NCI-H1436 treated with DMSO at 0.1 percent for 48 hours (cell line): ENCODE measurements at places on chromosomes 1 and 21.

GRCh38 chr1:10673109-10673711 is 123.2 kb downstream of the CASZ1 start:
- DNase-seq = no peak

- DNase-seq = no peak
These were observed 21.5 kb upstream of the RCAN3 start for GRCh38 chr1:24481101-24481500.

- no peak for DNase-seq
These were observed 110.4 kb upstream of the MAGI3 start for GRCh38 chr1:113279776-113280391.

DNA sequence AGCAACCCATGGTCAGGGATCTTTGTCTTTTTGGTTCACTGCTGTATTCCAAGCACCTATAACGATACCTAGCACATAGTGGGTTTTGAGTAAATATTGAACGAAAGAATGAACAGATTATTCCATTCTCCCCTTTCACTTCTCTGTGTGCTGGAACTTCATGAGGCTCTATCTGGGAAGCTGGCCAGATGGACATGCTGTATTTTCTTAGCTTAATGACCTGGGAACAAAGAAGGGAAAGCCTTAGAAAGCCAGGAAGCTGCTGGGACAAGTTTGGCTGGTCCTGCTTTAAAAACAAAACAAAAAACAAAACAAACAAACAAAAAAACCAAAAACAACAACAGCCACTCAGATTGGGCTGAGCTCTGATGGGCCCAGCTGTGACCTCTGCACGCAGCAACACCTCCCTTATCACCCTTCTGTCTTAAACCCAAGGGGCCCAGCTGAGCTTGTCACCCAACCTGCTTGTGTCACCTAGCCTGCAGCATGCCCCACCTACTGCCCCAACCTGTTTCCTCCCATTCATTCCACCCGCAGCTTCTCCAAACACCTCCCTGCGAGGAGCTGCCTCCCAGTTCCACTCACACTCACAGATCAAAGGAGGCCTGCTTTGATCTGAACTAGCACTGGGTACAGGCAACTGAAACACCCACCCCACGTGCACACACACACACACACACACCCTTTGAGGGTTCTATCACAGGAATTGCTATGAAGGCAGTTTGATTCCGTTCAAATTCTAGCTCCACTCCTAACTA is 37.1 kb downstream of the SLC30A1 start:
- DNase-seq = no peak

DNA sequence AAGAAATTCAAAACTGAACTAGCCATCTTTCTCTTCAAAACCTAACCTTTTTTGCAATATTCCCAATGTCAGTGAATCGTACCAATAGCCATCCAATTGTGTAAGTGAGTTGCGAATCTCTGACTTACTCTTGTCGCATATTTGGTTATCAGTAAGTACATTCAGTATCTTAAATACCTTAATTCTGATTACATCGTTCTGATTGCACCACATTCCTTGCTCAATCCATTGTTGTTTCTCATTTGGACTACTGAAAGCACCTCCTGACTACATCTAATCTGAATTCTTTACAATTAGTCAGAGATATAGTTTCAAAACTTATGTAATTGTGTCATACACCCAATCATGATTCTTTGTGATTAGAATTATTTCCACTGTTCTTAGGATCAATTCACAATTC is 16.8 kb upstream of the BRINP3 start:
- no peak for DNase-seq

- no peak for DNase-seq
These were observed 29.7 kb downstream of the SLC26A9 start for GRCh38 chr1:205913451-205914154.

GRCh38 chr1:201593200-201593921 is 54.4 kb downstream of the NAV1 start:
- no peak for DNase-seq

- no peak for DNase-seq
These were observed 36.4 kb downstream of the VANGL1 start for GRCh38 chr1:115678141-115678540.

DNA sequence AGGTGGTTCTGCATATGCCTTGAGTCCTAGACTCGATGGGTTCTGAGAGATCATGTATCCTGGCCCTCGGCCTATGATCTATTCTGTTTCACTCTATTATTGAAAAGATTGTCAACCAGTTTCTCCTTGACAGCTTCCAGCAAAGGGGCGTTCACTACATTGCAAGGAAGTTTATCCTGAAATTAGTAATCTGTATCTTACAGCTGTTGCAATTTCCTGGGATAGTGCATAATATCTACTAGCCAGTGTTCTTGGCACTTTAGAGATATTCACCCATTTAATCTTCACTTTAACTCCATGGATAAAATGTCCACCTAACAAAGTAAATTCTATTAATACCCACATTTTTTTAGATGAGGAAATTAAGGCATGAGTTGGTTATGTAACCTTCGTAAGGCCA is 203.6 kb downstream of the TGFB2 start:
- DNase-seq = no peak

DNA sequence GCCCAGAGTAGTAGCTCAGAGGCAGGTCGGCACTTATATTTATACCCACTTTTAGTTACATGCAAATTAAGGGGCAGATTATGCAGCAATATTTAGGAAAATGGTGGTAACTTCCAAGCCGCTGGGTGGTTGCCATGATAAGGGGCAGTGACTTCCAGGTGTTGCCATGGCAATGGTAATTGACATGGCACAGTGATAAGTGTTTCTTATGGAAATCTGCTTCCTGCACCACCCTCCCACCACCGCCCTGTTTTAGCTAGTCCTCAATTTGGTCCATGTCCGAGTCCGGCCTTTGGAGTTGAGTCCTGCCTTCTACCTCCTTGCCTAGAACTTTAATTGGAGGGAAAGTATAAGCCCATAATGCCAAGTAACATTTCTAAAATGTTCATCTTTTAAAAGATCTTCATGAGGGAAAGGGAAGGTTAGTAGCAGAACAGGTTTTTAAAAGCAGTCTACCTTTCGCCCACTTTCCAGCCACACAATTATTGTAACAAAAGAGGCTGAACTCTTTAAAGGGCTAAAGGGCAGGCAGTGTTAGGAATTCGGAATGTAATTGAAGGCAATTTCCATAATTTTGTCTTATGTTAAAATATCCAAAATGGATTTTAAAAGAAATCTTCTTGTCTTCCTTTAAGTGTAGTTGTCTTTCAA is 21.7 kb downstream of the ZBTB8B start:
- no peak for DNase-seq

DNA sequence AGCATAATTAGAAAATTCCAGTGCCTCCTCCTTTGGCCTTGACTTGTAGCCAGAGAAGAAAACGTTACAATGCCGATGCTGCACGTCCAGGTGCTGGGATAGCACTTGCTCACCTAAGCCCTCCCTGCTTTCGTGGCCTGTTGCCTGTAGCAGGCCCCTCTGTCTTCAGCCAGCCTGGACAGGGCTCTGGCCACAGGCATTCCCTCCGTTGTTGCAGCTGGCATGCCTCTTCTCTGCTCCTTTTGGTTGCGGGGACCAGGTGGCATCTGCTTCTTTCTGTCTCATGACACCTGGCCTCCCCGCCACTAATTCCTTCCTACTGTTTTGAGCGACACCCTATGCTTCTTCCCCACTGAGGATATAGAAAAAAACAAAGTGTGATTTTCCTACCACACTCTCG is 54.6 kb upstream of the MORC3 start:
- no peak for DNase-seq

DNA sequence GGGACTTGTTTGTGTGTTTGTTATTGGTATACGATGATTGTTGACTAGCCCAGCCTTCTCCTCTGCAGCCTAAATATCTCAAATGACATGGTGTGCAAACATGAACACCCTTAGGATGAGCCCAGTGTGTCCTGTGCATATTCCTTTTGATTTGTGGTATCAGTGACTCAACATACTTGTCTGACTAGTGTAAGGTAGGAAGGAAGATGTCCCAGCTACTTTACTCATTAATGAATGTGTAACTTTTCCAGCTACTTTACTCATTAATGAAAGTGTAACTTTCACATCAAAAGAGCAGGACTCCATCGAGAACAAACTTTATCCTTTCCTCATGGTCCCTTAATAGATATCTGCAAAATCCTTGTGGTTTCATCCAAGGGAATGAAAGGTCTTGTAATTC is 2.7 kb upstream of the ZNF692 start:
- no peak for DNase-seq

- DNase-seq = no peak
These were observed 52.3 kb downstream of the RAP1A start for GRCh38 chr1:111671852-111672251.

DNA sequence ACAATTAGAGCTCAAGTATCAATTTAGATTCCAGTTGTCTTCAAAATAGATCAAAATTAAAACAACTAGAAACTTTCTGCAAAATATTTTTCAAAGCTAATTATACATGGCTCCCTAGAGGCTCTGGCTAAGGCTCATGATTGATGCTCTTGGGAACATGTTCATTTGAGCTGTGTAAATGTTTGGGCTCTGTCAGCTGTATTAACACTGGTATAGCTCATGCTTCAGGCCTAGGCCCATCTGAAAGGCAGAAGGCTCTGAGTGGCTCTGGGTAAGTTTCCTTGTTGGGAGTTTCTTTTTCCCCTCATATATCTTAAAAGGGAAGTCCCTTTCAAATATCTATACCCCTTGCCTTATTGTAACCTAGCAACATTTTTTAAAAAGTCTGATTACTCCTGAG is 81.3 kb downstream of the UROD start:
- DNase-seq = no peak

GRCh38 chr1:14570514-14570913 is 28.0 kb upstream of the KAZN start:
- DNase-seq = no peak

DNA sequence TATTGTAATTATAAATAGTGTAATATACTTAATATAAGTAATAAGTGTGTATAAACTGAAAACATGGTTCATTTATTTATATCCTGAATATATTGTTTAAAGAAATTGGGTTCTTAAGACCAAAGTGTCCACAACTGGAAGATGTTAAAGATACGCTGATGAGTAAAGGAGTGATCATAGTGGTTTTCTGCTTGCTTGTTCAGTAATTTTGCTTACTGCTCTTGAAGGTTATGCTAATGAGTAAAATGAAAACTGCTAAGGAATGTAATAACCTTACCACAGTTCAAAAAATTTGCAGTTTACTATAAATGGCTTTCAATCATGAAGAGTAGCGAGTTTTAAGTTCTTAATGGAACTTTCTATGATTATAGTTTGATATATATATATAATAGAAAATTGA is 22.0 kb downstream of the DONSON start:
- DNase-seq = no peak

- DNase-seq = no peak
These were observed 3.0 kb downstream of the RASSF5 start for GRCh38 chr1:206510371-206510770.

DNA sequence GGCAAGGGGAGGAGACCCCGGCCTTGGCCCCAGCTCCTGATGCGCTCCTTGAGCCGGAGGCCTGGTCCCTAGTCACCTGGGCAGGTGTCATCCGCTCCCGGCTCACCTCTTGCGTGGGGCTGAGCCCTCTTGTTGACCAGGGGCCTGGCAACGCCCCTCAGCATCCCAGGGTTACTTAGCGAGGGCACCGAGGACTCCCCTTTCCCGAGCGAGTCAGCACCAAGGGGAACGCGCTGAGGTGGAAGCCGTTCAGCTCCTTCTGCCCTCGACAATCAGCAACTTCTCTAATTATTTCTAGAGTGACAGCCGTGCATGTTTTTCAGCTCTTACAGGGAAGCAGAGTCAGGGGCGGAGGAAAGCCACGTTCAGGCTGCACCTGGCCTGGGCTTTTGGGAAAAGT is 522 bp downstream of the SLC45A1 start:
- no peak for DNase-seq

- no peak for DNase-seq
These were observed 130.0 kb downstream of the HS2ST1 start for GRCh38 chr1:87044424-87044823.

DNA sequence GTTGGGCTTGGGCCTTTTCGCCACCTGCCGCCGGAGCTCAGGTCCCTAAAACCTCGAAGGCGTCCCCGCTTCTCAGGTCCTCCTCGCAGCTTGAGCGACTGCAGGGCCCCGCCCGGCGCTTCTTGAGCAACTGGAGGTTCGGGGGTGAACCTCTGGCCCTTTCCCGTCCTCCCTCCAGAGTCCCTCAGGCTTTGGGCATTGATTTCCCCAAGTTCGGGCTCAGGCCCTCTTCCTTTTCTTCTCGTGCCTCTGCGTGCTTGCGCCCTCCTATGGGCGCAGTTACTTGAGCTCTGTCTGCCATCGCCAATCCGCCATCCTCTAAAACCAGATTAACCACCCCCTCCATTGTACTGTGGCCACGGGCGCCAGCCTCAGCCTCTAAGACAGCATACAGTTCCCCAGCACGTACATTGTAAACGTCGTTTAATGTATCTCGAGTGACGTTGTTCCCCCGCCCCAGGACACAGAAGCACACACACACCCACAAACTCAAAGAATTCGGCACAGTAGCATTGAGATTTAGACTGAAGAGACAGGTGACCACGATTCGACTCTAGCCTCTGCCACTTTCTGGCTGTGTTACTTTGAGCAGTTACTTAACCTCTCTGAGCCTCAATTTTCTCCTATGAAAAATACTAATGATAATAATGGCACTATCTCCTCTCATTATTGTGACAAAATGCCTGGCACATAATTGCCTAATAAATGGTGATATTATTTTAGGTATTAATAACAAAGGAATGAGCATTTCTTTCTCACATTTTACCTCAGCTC is 22.6 kb downstream of the BTG2 start:
- DNase-seq = peak; percentile 79

GRCh38 chr1:82775406-82776000 is 974.8 kb downstream of the ADGRL2 start:
- DNase-seq = no peak

DNA sequence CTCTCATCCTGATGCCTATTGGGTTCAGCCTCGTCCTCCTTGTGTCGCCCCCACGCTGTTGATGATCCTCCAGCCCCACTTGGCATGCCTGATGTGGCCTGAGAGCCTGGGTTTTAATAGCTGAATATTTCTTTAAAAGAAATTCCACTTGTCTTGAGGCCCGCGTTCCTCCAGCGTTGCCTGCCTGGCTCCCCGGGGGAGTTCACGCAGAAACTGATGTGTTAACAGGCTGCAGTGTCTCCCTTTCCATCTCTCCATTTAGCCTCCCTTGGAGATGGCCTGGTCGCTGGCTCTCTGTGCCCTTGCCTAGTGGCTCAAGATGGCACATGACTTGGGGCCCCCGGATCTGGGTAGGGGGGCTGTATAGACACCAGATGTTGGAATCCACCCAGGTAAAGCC is 9.5 kb downstream of the ACTL8 start:
- DNase-seq = no peak

- no peak for DNase-seq
These were observed 60.4 kb upstream of the NBPF3 start for GRCh38 chr1:21379571-21379970.

- DNase-seq = no peak
These were observed 31.0 kb downstream of the ILDR2 start for GRCh38 chr1:166944186-166944967.

- DNase-seq = no peak
These were observed 738 bp downstream of the GNPAT start for GRCh38 chr1:231241750-231242149.

GRCh38 chr1:6574025-6574620 is 5.7 kb upstream of the ZBTB48 start:
- DNase-seq = no peak
